ENCODE measurements at places on chromosomes 2 and 18.

DNA sequence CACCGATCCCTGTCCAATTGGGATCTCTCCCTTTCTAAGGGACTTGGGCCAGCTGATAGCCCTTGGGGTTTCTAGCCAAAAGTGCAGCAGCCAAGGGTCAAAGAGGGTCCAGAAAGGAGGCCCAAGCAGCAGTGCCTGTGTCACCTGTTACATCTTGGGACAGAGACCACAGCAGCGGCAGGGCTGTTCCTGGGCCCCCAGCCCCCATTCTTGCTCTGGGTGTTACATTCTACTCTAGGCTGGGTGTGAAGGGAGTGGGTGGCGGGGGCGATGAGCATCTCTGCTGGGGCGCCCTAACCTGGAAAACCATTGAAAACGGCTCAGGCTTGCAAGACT lies 1.2 kb downstream of the PAX3 start:
- no peak for DNase-seq

DNA sequence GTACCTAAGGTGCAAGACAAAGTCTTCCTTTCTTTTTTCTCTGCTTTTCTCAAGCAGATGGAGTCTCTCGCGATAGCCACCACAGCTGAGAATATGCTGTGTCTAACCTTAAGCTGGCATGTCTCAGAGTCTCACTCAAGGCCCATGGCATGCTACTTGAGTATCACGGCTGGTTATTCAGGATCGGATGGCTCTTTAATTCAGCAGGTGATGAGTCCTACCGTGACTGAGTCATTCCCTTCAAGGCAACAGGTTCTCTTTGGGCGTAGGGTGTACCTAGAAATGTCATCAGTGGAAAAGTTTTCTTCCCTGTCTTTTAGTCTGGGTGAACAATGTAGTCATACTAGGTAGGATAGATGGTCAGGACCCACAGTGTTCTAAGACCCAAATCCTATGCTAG lies 136.2 kb downstream of the DIS3L2 start:
- no peak for DNase-seq

- DNase-seq = peak; percentile 90
These were observed 25.3 kb upstream of the STAM2 start for GRCh38 chr2:152200565-152201465.

DNA sequence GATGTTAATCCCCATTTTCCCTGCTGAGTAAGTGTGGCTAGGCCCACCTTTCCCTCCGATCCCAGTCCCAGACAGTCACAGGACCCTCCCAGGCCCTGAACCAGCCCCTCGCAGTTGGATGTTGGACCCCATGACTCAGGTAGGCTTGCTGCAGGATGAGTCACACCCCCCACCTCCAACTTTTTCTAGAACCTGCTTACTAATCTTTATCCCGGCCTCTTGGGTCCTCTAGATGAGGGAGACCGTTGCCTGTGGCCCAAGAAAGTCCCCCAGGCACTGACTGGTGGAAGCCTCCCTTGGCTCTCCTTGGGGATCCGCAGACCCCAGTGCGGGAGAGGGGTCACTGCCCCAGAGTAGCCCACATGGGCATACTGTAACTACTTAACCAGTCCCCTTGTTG lies 98.5 kb downstream of the SMAD7 start:
- DNase-seq = no peak

DNA sequence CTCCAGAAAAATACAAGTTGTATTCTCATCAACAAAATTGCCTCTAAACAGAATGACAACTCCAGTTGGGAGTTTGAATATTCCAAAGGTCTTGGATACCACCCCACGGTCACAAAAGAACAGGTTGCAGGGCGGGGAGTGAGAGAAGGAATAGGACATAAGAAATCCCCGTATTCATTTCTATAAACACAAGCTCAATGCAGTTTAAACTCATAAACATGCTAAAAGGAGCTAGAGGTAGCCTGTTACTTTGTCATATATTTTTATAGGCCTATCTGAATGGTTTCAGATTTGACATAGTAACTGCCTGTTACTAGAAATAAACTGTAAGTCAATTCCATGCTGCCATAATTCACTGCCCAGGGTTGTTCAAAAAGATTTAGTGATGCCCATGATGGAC lies 567.5 kb downstream of the BCL11A start:
- DNase-seq = no peak

DNA sequence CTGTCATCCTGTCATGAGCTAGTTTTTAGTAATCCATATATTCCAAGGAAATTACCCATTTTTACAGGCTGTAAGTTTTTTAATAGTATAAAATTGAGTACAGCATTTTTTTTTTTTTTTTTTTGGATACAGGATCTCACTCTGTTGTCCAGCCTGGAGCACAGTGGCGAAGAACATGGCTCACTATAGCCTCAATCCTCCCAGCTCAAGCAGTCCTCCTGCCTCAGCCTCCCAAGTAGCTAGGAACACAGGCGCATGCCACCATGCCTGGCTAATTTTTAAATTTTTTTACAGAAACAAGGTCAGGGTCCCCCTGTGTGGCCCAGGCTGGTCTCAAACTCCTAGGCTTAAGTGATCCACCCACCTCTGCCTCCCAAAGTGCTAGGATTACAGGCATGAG lies 56.5 kb downstream of the ANKRD12 start:
- DNase-seq = no peak

- no peak for DNase-seq
These were observed 1.4 kb upstream of the TMEM178A start for GRCh38 chr2:39664232-39664887.

DNA sequence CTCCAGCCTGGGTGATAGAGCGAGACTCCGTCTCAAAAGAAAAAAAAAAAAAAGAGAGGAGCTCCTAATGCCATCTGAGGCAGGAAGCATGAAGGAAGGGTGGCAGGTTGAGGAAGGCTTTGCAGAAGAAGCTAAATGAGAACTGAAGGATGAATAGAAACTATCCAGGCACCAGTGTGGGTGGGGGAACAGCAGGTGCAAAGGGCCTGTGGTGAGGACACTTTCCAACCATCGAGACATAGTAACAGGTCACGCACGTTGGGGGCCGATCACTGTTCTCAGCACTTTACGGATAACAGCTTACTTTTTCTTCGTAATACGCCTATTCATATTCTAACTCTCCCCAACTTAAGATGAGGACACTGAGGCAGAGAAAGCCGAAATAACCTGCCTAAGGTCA lies 58.4 kb downstream of the NGEF start:
- no peak for DNase-seq
